ENCODE measurements at places on chromosomes 12 and 14.
A peak's percentile ranks its signal among the peaks of the same experiment; 100 is the strongest.

GRCh38 chr14:99916091-99916383 lies 122.8 kb downstream of the EML1 start:
- H3K4me1 ChIP-seq: no peaks in the 10 kb centered on the region
- no peaks in the 10 kb centered on the region for H3K36me3 ChIP-seq
- no peak overlapping the region for H3K4me3 ChIP-seq
- no peak overlapping the region for H3K27ac ChIP-seq

- DNase-seq: no peak
- H3K4me1 ChIP-seq: peaks cover 22% of the 10 kb centered on the region
- no peak overlapping the region for H3K27ac ChIP-seq
- H3K36me3 ChIP-seq: peaks cover 19% of the 10 kb centered on the region
- H3K4me3 ChIP-seq: no peak overlapping the region
Observed at GRCh38 chr14:63715360-63715759, 12.5 kb downstream of the SGPP1 start.

DNA sequence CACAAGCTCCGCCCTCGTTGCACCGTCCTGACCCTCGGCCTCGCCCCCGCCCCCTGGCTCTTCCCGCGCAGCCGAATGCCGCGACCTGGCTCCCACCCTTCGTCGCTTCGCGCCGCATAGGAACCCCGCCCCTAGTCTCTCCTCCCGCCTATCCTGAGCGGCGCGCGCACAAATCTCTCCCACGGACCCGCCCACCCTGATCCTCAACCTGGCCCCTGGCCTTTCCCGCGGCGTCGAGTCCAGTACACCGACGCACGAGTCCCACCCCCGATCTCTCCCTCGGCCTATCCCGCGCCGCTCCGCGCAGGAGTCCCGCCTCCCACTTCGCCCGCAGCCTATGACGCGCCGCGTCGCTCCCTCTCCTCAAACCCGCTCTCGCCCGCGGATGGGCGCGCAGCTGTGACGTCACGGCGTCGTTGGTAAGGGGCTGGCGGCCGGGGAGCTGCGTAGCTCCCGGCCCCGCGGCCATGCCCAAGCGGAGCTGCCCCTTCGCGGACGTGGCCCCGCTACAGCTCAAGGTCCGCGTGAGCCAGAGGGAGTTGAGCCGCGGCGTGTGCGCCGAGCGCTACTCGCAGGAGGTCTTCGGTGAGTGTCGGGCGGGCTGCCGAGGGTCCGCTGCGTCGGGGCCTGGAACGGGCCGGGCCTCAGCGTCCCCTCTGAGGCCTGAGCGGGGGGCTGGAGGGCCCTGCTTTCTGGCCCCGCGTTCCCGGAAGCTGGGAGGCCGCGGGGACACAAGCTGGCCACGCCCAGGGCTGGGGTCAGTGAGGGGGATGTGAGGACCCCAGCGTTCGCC lies at the start of gene SIVA1:
Gene SIVA1 (plus strand): TSS at position 413 of the 793 bp plus-strand sequence. CDS start 55 bp downstream, at position 468.
- peak within 1 kb of the TSS; percentile 81 for H3K4me3 ChIP-seq
- peak; percentile 99 for DNase-seq
- H3K36me3 ChIP-seq: peaks cover 25% of the 10 kb centered on the region
- H3K4me1 ChIP-seq: peaks cover 37% of the 10 kb centered on the region

GRCh38 chr12:15677228-15677627 lies 112.0 kb downstream of the EPS8 start:
- no peak overlapping the region for H3K27ac ChIP-seq
- no peaks in the 10 kb centered on the region for H3K27me3 ChIP-seq
- no peaks in the 10 kb centered on the region for H3K36me3 ChIP-seq
